ENCODE measurements at places on chromosomes 3 and 15.
A peak's percentile ranks its signal among the peaks of the same experiment; 100 is the strongest.

GRCh38 chr3:8336456-8336855, 165.2 kb upstream of the LMCD1 start:
- no peak for DNase-seq

DNA sequence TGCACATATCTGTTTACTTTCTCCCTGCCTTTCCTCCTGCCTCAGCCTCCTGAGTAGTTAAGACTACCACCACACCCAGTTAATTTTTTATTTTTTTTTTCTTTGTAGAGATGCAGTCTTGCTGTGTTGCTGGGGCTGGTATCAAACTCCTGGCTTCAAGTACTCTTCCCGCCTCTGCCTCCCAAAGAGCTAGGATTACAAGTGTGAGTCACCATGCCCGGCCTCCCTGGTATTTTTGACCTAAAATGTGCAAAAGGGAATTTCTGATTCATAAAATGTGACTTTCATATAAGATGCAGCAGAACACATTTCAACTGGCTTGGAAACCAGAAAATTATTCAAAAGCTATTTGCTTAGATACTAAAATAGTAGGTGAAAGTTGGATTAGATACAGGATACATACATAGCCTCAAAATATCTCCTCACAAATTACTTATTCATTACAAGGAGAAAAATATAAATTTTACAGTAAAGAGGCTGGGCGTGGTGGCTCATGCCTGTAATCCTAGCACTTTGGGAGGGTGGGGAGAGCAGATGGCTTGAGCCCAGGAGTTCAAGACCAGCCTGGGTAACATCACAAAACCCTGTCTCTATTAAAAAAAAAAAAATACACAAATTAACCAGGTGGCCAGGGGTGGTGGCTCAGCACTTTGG, 32.0 kb downstream of the MAP4 start:
- DNase-seq, result peak; percentile 50

DNA sequence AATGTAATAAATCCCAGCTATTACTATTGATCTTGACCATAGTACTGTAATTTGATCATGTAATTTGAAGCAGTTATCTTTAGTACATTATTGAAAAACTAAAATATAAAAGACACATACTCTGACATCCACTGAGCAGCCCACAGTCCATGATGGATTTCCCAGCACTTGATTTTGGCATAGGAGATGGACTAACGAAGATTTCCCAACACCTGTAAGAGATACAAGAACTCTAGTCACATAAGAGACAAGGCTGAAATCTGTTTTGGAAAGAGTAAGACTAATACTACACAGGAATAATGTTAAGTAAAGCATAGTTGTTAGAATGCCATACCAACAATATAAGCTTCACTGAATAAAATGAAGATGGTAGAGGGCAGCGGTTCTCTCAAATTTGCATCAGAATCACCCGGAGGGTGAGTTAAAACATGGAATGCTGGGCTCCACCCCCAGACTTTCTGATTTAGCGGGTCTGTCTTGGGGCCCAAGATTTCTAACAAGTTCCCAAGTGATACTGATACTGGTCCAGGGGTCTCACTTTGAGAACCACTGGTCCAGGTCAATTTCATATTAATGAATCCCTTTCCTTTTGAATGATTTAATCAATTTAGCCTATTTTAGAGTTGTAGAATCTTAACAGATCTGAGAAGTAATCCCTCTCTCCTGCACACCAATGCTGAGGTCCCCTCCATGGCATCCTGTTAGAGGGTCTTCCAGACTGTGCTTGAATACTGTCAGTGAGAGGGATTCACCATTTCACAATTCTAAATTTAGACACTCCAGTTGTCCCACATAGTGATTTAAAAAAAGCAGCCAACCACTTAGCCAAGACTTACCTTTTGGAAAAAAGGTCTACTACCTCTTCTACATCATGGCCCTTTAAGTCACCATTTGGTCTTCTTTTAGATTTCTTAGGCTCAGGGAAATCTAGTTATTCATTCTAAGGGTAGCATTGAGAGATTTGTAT, 11.5 kb downstream of the RABL3 start:
- no peak for DNase-seq

- DNase-seq, result no peak
These were observed 29.5 kb downstream of the PTPN23 start for GRCh38 chr3:47410417-47410720.

GRCh38 chr3:67383379-67383778, 271.0 kb downstream of the SUCLG2 start:
- DNase-seq, result no peak

DNA sequence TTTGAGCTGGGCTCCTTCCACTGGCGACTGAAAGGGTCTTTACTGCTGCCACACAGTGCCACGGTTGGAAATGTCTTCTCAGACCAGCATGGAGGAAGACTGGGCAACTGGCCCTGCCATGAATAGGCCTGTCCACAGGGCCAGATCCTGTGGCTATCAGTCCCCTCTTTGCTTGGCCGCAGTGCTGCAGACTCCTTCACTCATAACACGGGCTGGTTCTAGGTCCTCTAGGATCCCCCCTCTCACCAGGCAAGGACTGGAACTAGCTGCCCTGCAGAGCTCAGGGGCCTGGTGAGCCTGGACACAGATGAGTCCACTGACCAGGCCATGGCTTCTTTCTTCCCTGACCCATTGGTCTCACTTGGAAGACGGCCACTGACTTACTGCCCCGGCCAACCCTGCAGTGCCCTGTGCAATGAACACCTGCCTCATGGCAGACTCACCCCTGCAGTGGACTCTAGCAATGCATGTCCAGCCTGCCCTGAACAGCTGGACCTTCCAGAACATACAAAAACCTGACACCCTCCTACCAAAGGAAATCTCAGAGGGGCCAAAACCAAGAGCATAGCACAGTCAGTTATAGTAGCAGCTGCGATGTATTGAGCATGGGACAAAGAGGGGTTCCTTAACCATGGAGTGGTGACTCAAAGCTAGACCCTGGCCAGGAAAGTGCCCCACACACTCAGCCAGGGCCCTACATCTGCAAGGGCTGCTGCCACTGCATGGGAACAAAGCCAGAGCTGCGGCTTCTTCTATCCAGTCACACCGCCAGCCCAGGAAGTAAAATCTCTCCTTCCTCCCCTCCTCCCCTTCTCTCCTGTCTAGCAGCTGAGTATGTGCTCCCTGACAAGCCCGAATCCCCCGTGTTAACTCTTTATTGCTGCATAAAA, 72.1 kb upstream of the ITGA11 start:
- DNase-seq, result no peak

- DNase-seq, result no peak
These were observed 2.0 kb upstream of the HYAL2 start for GRCh38 chr3:50324351-50325112.

GRCh38 chr15:39573844-39574243, 7.0 kb upstream of the THBS1 start:
- DNase-seq, result no peak

GRCh38 chr15:97706059-97706458, 254.4 kb upstream of the ARRDC4 start:
- DNase-seq, result no peak

GRCh38 chr3:52688266-52688665, 2.4 kb downstream of the GNL3 start:
- DNase-seq, result no peak

- DNase-seq, result no peak
These were observed 606.6 kb downstream of the TBL1XR1 start for GRCh38 chr3:176590722-176591121.

DNA sequence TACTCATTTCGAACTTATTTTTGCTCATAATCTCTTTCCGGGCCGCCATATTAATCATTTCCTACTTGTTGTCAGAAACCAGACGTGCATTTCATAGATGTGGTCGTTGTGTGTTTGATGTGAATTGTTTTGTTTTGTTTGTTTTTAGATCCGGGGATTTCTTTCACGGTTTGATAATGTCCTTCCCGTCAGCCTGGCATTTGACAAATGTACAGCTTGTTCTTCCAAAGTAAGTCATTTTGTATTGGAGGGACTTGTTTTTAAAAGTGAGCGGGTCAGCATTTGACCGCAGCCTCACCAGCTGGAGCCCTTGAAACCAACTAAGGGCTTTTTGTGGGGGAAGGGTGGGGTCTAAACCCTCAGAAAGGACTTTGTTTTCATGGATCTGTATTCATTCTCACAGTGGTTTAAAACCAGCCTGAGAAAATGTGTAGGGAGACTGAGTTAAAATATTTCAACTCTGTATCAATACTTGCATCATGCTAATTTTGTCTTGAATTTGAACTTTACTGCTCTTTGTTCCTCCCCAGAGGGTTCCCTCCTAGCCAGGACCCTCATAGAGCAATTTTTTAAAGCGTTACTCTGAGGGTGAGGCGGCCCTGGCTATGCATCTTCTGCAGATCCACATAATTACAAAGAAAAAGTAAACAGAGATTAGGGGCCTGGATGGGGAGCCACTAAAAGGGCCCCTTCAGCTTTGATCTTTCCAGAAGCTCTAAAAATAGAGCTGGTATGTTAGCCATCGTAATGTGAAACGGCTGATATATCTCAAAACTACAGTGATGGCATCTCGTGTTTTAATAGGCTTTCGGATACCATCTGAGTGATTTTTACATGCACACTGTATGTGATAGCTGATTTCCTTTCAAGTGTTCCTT, 107.9 kb downstream of the ATG7 start:
- no peak for DNase-seq

GRCh38 chr15:29669823-29670222, 152.4 kb downstream of the TJP1 start:
- no peak for DNase-seq

DNA sequence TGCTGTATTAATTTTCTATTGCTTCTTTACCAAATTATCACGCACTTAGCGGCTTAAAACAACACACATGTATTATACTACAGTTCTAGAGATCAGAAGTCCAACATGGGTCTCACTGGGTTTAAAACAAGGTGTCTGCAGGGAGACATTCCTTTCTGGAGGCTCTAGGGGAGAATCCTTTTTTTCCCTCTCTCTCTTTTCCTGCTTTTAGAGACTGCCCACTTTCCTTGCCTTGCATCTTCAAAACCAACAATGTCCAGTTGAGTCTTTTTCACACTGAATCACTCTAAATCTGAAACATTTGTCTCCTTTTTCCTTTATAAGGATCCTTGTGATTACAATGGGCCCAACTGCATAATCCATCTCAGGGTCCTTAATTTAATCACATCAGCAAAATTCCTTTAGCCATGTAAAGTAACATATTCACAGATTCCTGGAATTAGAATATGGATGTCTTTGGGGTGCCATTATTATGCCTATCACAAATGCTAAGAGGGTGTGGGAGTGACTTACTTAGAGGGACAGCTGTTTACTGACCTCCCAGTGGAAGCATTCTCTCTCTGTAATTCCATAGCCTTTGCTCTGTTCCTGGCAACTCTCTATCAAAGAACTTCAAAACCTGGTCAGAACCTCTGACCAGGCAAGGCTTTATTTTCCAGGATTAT, 21.8 kb downstream of the CD200 start:
- no peak for DNase-seq

DNA sequence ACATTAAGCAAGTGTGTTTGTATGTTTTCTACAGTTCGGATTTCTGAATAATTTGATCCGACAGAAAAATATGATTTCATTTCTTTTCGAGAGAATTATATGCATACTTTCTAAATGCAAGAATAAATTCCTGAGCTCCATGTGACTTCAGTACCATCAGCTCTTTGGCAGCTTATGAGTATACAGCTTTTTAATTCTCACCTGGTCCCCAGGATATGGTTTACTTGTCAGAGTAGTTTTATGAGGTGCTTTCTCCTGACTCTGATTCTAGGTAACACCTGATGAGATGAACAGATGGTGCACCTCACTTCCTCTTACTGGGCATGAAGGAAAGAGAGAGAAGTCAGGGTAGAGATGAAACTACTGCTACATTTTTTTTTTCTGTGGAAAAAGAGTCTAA, 3.1 kb downstream of the HGD start:
- DNase-seq, result no peak

GRCh38 chr3:141368062-141368924, at the start of gene ZBTB38:
ZBTB38 (plus strand) TSS chr3:141368504; CDS start chr3:141442389, 73,885 bp downstream.
- no peak for DNase-seq
